ENCODE measurements at places on chromosomes 1 and 21.

DNA sequence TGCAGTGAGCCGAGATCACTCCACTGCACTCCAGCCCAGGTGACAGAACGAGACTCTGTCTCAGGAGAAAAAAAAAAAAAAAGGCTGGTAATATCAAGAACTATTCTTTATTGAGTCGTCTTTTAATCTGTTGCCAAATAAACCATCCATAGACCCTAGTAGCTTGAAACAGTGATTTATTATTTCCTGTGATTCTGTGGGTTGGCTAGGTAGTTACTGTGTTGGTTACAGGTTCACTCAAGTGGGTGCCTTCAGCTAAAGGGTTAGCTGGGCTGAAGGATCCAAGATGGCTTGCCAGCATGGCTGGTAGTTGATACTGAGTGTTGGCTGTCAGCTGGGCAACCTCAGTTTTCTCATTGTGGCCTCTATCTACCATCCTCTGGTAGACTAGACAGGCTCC, 9.2 kb downstream of the TLCD4 start:
- no peak for DNase-seq

DNA sequence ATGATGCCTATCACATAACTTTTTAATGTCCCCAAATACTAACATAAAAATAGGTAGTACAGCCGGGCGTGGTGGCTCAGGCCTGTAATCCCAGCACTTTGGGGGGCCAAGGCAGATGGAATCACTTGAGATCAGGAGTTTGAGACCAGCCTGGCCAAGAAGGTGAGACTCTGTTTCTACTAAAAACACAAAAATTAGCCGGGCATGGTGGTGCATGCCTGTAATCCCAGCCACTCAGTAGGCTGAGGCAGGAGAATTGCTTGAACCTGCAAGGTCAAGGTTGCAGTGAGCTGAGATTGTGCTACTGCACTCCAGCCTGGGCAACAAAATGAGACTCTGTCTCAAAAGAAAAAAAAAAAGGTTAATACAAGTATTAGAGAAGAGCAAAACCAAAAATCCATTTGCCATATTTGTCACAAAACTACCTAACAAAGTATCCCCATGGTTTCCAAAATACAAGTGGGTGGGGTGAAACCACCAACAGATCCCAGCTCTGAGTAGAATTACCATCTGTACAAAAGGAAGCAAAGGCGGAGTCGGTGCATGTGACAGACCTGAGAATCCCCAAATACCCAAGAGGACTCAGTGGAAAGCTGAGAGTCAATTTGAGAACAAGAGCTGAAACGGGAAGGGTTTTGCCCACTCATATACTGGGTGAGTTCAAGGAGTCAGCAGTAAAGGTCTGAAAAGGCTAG, 113.2 kb downstream of the TOMM20 start:
- no peak for DNase-seq

DNA sequence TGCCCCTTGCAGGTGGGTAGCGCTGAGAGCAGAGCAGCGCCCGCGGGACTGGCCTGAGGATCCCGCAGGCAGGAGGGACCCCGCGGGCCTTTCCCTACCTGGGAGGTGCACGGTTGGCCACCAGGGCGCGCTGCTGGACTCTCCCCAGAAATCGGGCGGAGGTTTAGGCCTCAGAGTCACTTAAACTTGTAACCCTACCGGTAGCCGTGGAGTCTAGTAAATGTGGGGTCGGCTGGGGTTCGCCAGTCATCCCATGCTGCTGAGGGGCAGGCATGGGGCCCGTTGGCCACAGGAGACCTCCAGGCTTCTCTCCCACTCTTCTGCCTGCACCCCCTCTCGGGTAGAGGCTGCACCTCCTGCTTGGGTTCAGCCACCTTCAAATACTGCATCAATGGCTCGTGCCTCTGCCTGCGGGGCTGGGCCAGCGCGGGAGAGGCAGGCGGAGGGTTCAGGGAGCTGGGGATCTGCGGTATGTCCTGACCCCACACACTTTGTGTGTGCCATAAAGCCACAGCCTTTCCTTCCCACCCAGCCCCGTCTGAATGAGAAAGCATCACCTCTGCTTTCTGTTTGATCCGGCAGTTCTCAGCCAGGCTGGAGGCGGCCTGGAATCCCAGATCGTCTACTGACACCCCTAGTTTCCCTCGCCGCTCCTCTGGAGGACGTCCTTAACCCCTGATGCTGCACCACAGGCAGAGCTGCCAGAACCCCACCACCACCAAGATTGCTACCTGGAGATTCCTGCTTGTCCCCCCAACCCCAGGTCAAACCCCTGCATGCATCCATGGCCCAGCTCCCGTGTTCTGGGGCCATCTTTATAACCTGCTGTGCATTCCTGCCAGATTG, 12.3 kb upstream of the GSTM4 start:
- DNase-seq, result peak; percentile 71

GRCh38 chr1:174692313-174692712, 244.5 kb downstream of the GPR52 start:
- DNase-seq, result no peak

DNA sequence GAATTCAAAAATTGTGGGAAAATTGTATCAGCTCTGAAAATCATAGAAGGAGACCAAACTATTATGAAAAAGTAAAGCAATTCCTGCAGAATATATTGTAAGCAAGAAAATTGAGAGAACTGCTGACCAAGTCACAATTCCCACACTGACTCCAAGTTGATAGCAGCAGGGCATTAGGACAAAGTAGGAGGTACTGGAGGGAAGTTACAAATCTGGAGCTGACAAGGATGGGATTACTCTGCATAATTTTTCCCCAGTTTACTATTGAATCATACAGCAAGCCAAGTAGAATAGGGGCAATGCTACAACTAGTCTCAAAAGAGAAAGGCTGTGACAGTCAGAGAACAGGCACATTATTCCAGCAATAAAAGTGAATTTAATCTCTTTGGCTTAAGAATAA, 161.3 kb upstream of the USP25 start:
- DNase-seq, result no peak

GRCh38 chr1:65991694-65992093, 199.0 kb downstream of the PDE4B start:
- DNase-seq, result no peak

- DNase-seq, result no peak
These were observed 75.6 kb downstream of the LMO4 start for GRCh38 chr1:87404296-87404695.

DNA sequence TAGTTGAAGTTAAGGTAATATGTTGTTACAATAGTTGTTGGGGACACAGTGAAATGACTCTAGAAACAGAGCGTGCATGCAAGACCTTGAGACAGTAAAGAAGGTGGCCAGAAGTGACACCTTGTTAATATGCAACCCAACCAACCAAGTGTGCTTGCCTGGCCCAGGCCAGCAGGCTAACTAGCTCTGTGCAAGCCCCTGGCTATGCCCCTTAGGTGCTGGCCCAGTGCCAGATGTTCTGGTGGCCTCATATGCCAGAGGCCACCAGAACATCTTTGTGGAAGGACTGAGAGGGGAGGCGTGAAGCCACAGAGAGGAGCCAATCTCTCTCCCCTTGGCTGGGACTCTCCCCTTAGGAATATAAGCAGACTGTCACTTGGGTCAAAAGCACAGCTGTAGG, 111.2 kb upstream of the JUN start:
- no peak for DNase-seq

DNA sequence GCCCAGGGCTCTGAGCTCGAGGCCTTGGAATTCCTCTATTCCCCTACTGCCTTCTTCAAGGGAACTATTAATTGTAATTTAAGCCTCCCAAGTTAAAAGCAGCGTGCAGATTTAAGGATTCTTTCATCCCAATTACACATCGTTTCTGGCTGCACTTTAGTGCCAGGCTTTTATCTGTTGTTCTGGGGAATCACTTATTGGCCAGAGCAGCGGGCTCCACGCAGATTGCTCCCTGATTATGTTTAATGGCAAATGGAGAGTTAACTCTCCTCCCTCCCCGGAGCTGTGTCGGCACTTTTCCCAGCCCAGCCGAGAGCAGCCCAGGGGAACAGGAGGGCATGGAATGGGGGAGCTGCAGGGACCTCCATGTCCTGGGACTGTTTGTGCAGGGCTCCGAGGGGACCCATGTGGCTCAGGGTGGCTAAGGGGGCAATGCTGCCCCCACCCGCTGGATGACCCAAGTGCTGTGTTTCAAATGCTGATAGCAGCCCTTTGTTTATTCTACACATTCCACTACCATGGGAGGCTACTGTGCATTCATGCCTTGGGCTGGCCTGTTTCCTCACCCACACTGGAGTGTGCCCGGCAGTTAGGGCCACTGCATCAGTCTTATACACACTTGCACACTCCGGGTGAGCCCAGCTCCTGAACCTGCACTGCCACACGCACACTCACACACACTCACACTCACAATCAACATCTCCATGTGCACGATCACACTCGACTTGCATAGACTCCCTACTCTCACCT, 93.3 kb upstream of the POU3F1 start:
- DNase-seq, result no peak

GRCh38 chr1:106978477-106979322, 77.8 kb upstream of the PRMT6 start:
- no peak for DNase-seq

GRCh38 chr1:7929637-7930036, 11.0 kb downstream of the TNFRSF9 start:
- DNase-seq, result no peak

GRCh38 chr1:177820213-177820612, 149.6 kb downstream of the SEC16B start:
- no peak for DNase-seq

- DNase-seq, result no peak
These were observed 31.4 kb downstream of the SERTAD4 start for GRCh38 chr1:210263963-210264362.

DNA sequence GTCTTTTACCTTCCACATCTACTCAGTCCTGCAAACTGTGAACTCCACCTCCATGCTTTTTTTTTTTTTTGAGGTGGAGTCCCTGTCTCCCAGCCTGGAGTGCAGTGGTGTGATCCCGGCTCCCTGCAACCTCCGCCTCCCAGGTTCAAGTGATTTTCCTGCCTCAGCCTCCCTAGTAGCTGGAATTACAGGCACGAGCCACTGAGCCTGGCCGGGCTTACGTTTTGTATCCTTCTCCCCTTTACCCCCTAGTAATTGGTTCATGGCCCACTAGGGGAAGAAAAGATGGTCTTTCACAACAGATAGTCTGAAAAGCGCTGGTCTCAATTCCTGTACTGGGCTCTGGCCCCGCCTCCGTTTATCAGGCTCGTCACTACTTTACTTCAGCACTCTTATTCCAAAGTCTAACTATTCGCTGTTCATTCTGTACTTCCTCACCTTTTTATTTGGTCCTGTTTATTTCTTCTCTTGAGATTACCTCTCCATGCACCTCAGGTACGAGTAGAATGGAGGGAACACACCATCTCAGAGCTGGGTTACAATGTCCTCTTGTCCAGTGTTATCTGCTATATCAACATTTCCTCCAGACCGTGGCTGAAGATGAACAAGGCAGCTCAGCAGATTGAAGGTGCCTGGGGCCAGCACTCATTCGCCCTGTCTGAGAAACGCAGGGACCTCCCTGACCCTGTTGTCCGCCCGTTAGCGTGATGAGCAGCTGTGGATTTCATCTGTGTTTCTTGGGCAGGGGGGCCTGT, 16.2 kb downstream of the CNST start:
- no peak for DNase-seq

GRCh38 chr1:32816676-32817158, 441 bp downstream of the YARS1 start:
- DNase-seq, result no peak

DNA sequence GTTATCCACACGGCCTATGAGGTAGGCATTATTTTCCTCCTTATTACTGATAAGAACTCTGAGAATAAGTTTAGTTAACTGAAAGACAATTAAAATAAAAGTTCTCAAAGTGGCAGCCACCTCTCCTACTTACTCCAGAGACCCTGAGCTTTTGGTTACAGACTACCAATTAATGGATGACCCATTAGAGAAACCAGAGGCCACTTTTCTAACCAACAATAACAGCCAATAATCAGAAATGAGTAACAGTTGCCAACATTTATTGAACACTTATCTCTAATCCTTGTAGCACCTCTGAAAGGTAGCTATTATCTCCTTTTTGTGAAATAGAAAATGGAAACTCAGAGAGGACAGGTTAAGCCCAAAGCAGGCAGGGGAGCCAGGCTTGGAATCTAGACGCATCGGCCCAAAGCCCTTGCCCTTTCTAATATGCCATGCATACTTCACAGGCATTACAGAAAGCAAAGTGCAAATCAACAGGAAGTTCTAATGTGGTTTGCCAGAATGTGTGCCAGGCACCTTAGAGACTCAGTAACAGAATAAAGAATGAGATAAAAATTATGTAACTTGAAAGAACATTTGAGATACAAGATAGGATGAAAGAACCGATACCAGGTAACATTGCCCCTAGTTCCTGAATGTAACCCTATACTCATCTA, 50.0 kb downstream of the BEND5 start:
- no peak for DNase-seq

DNA sequence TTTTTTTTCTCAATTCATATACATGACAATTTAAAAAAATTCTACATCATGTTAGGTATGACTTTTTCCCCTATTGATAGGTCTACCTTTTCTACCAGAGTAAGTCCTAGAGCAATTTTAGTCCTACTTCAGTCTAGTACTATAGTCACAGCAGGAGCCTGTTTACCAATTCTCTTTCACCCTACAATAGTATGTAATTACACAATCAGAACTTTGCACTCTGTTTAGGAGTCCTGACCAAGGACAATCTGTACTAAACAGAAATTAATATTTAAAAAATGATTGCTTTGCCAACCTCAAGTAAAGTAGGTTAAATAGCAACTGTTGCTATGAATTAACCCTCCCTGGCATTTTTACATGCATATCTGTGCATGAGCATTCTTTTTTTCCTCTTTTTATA, 810 bp upstream of the CYP4A11 start:
- no peak for DNase-seq

DNA sequence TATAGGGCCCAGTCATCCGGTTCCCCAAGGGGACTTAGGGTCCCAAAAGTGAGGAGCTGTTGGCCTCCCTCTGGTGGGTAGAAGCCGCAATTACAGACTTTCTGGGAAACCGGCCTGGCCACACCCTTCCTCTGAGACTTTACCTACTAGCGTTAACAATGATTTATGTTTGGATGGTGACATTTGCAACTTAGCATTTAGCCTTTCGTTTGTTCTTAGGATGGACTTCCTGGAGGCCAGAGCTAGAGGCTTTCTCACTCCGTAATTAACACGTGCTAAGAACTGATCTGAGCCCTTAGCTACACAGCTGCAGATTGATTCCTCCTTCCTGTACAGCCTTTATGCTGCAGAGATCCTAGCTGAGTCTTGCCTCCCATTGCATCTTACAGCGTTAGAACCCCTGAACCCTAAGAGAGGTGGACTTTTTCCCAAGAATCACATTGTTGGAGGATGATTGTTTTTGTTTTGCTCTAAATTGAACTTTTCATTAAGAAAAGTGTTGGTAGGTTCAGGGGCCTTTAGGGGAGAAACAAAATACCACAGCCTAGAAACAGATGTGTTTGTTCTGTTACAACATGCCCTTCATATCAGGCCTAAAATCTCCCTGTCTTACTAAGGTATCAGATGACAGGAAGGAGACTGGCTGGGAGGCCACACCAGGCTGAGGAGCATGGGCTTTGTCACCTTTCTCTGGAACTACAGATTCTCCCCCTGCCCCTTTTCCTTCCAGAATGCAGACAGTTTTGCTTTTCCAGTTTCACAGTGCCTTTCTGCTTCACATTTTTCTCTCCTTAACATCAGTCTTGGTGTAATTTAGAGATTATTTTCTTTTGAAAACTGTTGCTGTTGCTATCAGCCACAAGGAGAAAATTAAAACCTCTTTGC, 1.9 kb downstream of the S100A11 start:
- DNase-seq, result peak; percentile 35

- no peak for DNase-seq
These were observed 21.3 kb upstream of the PHTF1 start for GRCh38 chr1:113780374-113781146.

- DNase-seq, result no peak
These were observed 14.0 kb upstream of the TRAF3IP3 start for GRCh38 chr1:209741889-209742288.

GRCh38 chr1:54884135-54884586, 2.8 kb downstream of the DHCR24 start:
- no peak for DNase-seq

Measured in central memory CD8-positive, alpha-beta T cell (primary cell).